ENCODE measurements at places on chromosomes 12 and 14.

DNA sequence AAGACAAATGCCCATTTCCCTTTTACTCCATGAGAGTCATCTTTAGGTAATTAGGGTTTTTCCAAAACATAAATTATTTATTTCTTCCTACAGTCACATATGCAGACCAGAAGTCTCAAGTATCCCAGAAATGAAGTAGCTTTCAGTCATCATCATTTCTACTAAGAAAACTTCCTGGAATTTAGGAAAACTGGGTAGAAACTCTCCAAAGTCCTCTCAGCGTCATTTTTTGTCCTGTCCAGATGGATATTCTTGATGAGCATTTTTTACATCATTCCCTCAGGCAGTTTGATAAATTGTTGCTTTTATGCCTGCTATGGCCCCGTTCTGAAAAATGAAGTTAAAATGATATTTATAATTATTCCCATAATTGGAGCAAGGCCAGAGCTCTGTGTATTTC, 93.9 kb upstream of the DCN start:
- no peak for DNase-seq

GRCh38 chr12:102873077-102873476, 44.0 kb downstream of the PAH start:
- DNase-seq, result no peak

- DNase-seq, result no peak
Observed at GRCh38 chr12:108921946-108922345, 42.1 kb downstream of the DAO start.

DNA sequence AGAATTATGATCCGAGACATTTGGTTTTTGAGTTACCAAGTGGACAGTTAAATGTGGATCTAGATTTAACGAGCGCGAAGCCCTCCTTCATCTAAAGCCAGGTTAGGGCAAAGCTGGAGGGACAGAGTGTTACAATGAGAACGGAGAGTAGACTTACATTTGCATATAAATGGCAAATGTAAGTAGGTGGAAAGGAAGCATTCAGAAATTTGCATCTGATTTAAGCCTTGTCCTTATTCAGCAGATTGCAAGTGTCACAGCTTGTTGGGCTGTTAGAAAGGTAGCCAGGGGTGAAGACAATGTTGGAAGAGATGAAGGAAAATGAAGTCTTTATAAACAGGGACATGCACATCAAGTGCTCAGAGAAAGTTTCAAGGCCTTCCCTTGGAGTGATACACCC, 806.2 kb downstream of the GALC start:
- no peak for DNase-seq

DNA sequence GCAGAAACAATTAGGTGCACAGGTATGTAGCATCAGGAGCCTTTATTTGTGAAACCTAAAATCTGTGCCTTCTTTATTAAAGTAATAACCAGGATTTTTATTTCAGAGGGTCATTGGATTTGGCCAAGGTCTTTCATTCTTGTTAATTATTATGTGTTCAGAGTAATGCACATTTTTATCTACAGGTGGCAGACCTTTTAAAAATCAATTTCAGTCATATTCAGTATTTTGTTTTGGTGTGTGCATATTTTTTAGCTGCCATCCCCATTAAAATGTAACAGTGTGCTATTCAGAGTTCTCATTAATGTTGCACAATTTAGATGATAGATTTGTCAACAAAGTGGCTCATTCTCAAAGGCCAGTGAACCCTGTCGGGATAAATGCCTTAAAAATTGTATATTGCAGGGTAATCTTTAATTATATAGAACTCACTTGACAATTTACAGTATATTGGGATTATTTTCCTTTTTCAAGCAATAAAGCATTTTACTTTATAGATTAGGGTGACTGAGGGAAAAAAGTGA, 319.3 kb upstream of the SOX5 start:
- no peak for DNase-seq

DNA sequence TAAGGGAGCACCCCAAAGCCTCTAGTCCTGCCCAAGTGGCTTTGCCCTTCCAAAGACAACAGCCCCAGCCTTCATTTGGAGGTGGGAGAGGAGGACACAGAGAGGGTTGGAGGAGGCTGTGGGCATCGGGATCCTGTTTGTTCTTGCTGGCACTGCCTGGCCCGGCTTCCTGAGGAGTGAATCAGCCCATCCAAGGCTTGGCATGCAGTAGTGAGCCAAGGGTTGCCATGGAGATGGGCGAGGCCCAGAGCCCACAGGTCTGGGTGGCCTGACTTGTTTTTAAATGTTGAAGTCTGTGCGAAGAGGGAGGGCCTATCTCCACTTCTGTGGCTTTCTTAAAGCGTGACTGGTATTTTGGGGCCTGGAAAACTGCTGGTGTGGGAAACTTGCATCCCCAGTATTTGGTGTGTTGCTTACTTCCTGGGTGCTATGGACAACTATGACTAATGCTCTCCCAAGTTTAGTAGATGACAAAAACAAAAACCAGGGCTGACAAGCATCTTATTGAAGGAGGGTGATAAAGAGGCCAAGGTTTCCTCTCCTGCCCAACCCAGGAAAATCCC, 15.8 kb downstream of the CD9 start:
- DNase-seq, result no peak

- no peak for DNase-seq
Observed at GRCh38 chr14:99133636-99134515, 138.1 kb downstream of the BCL11B start.

GRCh38 chr14:22379727-22380126, 209.3 kb downstream of the DAD1 start:
- DNase-seq, result no peak

GRCh38 chr12:2504577-2504976, 290.2 kb upstream of the FKBP4 start:
- no peak for DNase-seq

DNA sequence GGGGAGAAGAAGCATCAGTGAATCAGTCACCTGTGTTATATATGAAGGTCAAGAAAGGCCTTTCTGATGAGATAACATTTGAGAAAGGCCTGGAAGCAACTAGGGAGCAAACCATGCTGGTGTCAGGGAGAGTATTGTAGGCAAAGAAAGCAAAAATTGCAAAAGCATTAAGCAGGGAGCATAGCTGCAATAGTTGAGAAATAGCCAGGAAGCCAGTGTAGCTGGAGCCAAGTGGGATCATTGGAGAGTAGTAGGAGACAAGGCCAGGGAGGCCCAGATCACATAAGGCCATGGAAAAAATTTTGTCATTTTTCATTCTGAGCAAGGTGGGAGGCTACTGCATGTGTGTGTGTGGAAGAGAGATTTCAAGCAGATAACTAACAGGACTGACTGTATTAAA, 18.8 kb upstream of the MAGOHB start:
- no peak for DNase-seq

DNA sequence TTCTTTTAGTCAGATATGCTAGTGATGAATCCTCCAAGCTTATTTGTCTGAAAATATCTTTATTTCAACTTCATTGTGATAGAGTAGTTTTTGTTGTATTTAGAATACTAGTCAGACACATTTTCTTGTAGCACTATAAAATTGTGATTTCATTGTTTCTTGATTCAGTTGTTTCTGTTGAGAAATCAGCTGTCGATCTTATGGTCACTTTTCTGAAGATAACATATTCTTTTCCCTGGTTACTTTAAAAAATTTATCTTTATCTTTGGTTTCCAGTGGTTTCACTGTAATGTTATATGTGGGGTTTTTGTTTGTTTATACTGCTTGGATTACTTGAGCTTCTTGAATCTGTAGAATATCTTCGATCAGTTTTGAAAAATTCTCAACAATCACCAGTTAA, 426.1 kb downstream of the SOX5 start:
- no peak for DNase-seq

GRCh38 chr12:132806857-132807256, 21.8 kb downstream of the GOLGA3 start:
- DNase-seq, result no peak

GRCh38 chr12:47397664-47398281, 308.1 kb downstream of the RPAP3 start:
- peak; percentile 77 for DNase-seq

DNA sequence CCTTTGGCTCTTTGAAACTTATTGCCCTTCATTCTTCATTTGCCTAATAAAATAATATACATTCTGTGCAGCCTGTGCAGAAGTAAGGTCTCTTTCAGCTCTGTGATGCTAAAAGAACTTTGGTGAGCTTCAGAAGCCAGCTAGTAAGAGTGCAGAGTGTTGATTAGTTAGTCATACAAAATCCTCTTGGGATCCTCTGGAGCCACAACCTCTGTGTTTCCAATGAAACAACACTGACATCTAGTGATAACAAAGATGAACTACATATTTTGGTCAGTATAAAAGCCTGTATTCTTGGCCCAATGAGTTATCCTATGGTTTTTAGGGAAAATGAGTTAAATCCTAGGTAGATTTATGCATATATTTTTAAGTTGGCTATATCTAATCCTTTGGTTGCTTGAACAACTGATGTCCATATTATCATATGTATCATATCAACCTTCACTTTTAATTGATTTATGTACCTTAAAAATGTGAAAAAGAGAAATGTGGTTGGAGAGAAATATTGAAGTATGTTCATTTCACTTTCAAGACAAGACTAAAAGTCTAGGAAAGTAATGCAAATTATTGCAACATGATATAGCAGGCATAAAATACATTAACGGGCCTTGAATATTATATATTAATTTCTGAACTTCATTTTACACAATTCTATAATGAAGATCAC, 158.4 kb downstream of the KLHL28 start:
- peak; percentile 28 for DNase-seq

- no peak for DNase-seq
Observed at GRCh38 chr14:49679271-49679670, 8.7 kb downstream of the POLE2 start.

- no peak for DNase-seq
Observed at GRCh38 chr14:61437381-61437780, 116.0 kb downstream of the PRKCH start.

GRCh38 chr12:591167-592023, 71.8 kb downstream of the NINJ2 start:
- no peak for DNase-seq

DNA sequence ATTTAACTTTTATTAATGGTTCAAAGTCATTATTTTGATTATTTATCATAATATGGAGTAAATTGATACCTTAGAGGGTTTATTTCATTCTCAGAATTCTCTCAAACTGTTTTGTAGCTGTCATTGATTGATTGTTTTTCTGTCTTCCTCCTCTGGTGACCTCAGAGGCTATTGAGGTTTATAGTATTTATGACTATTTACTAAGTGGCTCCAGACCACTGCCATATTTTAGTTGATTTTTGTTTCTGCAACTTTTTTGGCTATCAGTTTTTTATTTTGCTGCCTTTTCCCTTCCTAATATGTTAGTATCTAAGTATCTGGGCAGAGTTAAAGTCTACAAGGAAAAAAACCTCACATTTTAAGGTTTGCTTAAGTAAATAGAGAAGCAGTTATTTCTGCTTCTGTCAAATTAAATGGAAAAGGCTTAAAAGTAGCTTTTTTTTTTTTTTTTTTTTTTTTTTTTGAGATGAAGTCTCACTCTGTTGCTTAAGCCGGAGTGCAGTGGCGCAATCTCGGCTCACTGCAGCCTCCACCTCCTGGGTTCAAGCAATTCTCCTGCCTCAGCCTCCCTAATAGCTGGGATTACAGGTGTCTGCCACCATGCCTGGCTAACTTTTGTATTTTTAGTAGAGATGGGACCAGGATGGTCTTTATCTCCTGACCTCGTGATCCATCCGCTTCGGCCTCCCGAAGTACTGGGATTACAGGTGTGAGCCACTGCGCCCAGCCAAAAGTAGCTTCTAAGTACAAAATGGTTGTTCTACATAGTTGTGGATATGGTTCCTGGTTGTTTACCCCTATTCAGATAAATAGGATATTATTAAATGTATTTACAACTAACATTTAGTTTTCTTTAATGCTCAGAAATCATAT, 8.2 kb downstream of the MDM2 start:
- DNase-seq, result no peak

- DNase-seq, result no peak
Observed at GRCh38 chr14:101992708-101993107, 28.3 kb downstream of the DYNC1H1 start.

DNA sequence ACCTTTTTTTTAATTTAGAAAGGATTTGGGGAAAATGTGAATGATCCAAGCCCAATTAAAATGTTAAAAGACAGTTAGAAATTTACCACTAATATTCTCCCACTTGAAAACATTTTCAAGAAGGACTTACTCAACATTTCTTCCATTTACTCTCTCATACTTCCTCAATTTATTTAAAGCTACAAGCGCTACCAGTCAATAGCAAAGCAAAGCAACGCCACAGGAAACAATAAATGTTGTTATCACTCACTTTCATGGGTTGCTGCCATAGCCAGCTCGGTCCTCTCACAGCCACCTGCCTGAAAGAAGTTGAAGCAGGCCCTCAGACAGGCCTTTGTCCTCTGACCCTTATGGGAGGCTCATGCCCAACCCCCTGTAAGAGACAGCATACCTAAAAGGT, 6.0 kb upstream of the SOS2 start:
- no peak for DNase-seq

DNA sequence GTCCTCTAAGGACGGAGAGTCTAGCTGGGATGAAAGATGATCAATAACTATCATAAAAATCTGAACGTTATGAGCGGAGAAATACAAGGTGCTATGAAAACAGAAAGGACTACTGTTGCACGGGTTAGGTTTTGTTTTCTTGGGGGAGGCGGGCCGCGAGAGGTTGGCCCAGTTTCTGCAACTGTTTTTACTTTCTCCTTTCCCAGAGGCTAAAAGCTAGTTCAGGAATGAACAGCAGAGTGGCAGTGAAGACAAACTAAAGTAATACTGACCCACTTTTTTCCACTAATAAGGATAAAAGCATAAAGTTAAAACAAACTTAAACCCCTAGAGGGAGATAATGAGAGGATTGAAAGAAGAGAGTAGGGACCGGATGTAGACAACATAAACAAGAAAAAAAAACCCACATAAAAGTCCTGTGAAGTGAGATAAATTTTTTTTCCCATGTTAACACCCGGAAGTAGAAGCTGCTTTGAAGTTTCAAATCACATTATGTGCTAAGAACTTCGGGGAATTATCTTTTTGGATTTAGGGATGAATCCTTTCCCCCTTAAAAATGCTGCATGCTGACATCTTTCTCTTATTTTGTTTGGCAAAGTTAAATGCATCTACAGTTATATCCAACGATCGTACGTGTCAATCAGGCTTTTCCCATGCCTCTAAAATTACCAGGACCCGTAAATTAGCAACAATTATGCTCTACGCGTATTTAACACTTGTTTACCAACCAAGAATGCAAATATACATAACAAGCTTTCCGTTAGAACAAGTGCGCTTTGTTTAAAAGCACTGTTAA, 1.0 kb upstream of the CDK17 start:
- DNase-seq, result peak; percentile 73
